ENCODE measurements at places on chromosomes 1 and 21.

GRCh38 chr1:44037154-44037553, 5.9 kb upstream of the SLC6A9 start:
- no peak for DNase-seq

- DNase-seq = no peak
Measured at GRCh38 chr1:5796028-5796427, 196.2 kb downstream of the NPHP4 start.

DNA sequence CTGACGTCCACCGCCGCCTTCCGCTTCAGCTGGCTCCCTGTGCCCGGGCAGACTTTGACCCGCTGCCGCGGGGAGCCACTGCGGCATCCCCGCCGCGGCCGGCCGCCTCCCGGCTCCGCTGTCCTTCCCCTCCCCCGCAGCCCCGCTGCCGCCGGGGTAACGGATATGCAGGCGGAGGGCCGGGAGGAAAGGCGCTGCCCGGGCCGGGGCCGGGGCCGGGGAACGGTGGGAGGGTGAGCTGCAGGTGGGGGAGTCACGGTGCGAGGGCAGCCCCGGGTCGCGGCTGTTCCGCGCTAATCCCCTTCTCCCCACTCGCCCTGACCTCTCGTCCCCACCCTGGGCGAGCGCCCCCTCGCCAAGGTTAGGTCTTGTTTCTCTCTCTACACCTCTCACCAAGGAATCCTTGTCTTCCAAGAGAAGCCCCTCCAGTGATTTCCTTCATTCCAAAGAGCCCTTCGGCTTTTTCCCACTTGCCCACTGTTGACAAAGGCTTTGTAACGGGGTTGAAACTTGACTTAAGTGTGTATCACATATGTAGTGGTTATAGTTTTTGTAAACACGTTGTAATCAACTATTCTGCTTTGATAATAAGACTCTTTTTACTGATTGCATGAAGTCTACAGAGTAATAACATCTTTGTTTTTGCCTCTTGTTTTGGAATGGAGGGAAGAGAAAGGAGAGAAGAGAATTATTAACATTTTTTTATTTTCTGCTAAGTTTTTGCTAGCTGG, 669 bp downstream of the XPR1 start:
- DNase-seq = peak; percentile 65

DNA sequence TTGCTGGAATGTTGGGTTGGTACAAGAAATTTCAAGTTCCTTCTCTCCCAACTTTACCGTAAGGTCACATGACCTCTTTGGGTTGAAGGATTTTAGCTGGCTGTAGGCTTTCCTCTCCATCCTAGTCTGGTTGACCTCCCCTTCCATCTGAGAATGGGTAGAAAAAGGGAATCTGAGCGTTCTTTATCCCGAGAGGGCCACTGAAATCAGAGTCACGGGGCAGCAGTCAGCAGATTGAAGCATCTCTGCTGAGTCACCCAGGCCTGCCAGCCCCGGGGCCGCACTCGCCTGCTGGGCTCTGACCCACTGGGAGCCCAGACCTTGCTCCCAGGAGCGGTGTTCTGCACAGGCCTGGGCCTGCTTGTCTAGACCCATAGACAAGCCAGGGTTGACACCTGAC, 31.0 kb downstream of the TMCC2 start:
- no peak for DNase-seq

- peak; percentile 64 for DNase-seq
Measured at GRCh38 chr21:41361786-41362604, at the start of gene MX2. Gene MX2 (plus strand): TSS chr21:41362027. CDS start chr21:41376907, 14,880 bp downstream.

DNA sequence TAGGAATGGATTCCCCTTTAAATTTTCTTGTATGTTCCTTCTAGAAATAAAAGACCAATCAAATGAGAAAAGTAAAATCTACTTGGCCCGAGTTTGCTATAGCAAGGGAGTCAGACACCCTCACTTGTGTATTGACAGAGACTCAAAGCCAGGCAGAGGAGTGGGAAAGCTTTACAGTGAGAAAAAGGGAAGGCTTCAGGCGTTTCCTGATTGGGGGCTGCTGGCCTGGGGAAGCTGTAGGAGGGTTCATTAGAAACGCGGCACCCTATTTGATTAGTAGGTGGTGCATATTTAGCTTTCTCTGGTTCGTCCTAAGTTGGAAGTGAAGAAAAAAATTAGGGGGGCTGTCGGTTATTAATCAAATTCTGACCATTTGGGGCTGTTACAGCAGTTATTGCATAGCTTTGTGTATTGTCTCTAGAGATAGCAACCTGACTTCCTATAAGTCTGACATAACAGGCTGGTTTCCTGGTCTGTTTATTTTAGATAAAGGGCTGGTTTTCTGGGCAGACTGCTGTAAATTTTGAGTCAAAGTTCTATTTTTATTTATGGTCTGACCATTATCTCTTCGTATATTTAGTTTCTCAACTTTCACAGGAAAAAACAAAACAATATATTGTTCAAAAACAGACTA, 10.0 kb downstream of the SLC25A24 start:
- DNase-seq = no peak

GRCh38 chr1:82632155-82632554, 831.4 kb downstream of the ADGRL2 start:
- no peak for DNase-seq

DNA sequence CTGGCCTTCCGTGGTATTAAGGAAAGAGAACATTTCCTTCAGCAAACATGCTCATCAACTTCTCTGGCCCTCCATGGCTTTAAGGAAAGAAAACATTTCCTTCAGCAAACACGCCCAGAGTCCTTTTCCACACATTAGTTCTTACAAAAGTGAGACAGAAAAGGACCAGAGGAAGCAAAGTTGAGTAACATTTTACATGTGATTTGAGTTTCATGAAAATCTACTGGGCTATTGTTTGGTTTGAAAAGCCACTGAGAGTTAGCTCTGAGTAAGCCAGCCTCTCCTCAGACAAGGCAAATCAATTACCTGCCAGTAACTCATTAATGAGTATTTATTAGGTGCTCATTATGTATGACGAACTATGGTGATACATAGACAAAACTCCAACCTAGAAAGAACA, 78.0 kb downstream of the NID1 start:
- no peak for DNase-seq

GRCh38 chr1:1038694-1039093, 18.8 kb downstream of the AGRN start:
- no peak for DNase-seq

DNA sequence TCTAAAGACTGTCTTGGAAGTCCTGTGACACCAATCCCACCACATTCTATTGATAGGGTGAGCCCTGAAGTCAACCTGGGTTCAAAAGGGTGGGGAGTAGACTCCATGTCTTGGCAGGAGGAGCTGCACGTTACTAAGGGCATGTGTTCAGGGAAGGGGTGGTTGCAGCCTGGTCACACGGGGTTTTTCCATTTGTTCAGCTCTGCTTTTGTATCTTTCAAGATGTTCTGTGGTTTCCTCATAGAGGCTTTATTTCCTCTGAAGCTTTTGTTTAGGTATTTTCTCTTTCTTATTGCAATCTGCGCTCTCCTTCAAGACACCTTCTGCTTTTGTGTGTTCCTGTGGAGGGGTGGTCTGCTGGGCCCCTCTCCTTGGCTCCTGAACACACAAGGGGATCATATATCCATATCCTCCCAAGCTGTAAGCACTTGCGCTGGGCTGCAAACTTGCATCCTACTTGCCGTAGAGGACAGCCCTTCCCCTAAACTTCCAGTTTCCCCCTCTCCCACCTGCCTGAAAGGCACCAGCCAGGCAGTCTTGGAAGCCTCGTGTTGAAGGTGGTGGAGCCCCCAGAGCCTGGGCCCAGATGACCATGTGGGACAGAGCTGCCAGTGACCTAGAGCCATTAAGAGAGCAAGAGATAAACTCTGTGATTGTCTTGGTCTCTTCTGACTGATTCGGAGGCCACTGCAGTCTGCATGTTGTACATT, 62.5 kb upstream of the TRAPPC10 start:
- DNase-seq = no peak

DNA sequence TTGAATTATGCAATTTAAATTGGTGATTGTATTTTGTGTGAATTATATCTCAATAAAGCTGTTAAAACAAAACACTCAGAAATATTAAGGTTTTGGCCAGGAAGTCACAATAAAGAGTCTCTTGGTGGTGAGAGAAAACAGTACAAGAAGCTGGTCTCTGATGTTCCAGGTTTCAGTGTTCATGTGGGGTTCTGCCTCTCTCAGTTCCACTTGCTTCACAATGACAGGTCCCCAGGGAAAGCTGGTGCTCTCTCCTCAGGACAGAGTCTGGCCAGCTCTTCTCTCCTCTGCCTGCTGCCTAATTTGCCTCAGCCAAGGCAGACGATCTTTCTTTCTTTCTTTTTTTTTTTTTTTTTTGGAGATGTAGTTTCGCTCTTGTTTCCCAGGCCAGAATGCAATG, 342.9 kb upstream of the PLXNA2 start:
- no peak for DNase-seq

GRCh38 chr1:95282518-95282895, 48.5 kb downstream of the RWDD3 start:
- DNase-seq = no peak

DNA sequence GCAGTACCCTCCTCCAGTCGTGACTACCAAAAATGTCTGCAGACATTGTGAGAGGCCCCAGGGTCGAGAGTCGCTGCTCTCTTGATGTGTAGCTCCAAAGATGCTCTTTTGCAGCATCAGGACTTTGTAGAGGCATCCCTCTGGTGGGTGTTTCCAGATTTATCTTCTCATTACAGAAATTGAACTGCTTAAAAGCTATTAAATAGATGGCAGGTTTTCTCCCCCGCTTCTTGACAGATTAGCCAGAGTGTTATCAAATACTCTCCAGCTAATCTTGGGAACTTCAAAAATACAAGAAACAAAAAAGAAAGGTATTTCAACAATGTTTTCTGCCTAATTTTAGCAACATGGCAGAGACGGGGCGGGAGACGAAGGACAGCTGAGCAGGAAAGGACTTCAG, 265.2 kb downstream of the KIF26B start:
- DNase-seq = no peak

- DNase-seq = no peak
Measured at GRCh38 chr1:83994111-83994510, 4.8 kb downstream of the TTLL7 start.

DNA sequence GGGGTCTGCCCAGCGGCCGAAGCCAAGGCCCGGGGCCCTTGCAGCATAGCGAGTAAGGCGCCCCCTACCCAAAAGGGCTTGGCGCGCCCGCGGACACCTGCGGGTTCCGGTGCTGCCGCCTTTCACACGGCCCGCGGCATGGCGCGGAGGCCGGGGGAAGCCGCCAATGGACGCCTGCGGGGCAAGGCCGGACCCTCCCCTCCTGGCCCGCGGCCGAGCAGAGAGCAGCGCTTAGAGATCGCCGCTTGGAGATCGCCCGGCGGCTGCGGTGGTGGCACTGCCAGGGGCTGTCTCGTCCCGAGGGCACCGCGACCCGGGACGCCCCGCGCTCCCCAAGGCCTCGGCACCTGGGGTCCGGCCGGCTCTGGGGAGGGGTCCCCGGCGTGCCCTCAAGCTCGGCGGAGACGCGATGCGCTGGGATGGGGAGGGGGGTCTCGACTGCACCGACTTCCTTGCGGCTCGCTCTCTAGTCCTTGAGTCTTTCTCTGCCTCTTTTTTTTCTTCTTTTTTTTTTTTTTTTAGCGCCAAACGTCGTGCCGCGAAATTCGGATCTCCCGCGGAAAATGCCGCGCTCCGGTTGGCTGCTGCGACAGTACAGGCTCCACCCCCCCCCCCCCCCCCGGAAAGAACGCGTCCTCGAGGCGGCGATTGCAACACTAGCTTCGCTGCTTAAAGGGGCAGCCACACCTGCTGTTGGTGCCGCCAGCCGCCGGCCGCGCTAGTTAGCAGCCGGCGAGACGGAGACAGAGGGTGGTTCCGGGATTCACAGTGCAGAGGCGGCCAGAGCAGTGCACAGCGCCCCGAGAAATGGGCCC, at the start of gene E2F2:
Gene E2F2 (minus strand): TSS at position 487 of the 815 bp plus-strand sequence. CDS start 440 bp downstream, at position 47.
- DNase-seq = peak; percentile 76

DNA sequence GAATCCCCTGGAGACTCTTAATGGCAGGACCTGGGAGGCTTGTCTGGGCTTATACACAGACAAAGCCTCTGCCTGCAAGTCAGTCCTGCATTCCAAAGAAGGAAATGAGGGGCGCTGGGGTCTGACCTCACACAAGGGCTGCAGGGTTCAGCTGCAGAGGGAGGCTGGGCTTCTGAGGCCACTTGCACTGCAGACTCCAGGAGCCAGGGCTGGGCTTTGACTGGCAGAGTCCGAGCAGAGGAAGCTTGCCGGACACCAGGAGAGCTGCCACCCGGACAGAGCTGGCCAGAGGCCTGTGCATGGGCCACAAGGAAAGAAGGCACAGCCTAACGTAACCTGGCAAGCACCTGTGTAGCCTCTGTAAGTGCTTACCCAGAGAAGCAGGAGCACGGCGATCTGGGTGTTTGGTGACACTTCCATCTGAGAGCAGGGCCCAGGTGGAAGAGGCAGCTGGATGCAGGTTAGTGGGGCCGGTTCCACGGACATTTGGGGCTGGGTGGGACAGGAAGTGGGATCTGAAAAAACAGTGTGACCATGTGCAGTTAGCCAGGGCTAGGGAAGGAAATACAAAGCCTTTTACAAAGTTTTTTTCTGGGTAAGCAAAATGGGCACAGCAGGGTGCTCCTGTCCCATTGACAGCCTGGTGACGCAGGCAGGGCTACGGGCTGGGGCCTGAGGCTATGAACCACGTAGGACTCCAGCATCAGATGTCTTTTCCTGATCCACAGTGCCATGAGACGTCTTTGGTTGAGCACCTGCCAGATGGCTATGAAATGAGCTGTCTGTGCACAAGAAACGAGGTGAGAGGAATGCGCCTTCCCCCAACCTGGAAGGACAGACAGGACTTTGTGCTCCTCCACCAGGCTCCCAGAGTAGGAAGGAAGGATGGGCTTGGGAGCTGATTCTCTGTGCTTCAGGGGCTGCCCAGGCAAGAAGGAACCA, 37.3 kb upstream of the LBR start:
- DNase-seq = no peak

DNA sequence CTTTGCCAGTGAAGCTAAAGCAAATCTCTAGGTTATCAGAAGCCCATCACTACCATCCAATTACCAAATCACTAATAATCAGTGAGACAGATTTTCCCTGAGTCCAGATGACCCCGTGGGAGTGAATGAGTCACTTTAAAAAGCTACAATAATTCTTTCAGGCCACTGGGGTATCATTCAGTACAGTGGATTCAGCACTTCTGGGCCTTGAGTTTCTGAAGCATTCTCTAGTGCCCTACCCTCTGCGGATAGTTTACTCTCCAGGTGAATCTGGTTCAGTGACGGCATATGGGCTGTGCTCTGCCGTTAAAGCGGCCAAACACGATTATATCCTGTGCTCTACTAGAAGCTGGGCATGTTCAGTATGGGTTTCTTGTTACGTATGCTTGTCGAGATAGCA, 26.1 kb downstream of the NR5A2 start:
- DNase-seq = no peak

DNA sequence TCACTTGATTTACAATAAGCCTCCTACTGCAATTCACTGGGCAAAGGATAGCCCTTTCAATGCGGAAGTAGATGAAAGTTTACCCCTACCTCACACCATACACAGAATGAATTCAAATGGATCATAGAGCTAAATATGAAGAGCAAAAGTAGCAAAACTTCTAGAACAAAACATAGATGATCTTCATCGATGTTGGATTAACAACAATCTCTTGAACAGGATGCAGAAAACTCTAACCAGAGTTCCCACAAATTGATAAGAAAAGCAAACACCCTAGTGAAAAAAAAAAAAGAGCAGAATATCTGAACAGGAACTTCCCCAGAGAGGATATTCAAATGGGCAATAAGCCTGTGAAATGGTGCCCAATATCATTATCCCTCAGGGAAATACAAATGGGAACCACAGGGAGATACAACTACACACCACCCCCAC, 1.9 kb upstream of the UBASH3A start:
- DNase-seq = no peak

GRCh38 chr21:38884440-38884839, 78.7 kb downstream of the ETS2 start:
- DNase-seq = no peak

- no peak for DNase-seq
Measured at GRCh38 chr21:44478124-44478800, 23.0 kb downstream of the LRRC3 start.

GRCh38 chr1:31569596-31570173, 6.6 kb upstream of the TINAGL1 start:
- DNase-seq = no peak

All from stimulated activated CD4-positive, alpha-beta T cell treated with anti-CD3 and anti-CD28 coated beads, Interleukin-4, amount 100 ng/mL, for 1 hour (primary cell).